ENCODE measurements at places on chromosomes 2 and 18.
A peak's percentile ranks its signal among the peaks of the same experiment; 100 is the strongest.

- DNase-seq = no peak
Observed at GRCh38 chr2:13522917-13523821, 806.4 kb downstream of the TRIB2 start.

GRCh38 chr2:224909885-224910573 is 132.2 kb downstream of the DOCK10 start:
- DNase-seq = no peak

DNA sequence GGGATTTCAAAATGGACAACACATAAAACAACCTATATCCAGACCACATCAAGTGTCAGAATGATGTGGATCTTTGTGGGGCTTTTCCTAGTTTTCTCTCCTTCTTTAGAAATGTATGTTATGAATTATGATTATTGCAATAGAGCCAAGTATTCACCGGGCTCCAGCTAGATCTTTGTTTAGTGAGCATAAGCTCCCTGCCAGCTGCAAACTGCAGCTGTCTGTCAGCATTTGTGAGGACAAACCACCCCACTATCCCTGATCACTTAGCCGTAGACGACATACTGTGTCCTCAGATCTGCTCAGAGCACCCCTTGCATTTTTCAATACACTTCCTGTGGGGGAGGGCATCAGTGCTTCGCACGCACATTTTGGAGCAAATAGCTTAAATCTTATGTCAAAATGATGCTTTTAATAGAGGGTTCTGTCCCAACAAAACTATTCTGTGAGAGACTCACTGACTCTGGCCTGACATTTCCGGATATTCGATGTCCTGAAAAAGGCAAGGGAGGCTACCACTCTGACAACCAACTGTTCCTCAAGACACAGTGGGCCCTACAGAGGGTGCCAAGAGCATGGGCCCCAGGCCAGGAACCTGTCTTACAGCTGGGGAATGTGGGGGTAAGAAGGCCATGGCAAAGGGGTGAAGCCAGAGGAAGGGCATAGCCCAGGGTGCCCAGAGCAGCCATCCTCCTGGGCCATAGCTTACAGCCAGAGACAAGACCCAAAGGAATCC is 346.0 kb downstream of the ARHGAP15 start:
- no peak for DNase-seq

DNA sequence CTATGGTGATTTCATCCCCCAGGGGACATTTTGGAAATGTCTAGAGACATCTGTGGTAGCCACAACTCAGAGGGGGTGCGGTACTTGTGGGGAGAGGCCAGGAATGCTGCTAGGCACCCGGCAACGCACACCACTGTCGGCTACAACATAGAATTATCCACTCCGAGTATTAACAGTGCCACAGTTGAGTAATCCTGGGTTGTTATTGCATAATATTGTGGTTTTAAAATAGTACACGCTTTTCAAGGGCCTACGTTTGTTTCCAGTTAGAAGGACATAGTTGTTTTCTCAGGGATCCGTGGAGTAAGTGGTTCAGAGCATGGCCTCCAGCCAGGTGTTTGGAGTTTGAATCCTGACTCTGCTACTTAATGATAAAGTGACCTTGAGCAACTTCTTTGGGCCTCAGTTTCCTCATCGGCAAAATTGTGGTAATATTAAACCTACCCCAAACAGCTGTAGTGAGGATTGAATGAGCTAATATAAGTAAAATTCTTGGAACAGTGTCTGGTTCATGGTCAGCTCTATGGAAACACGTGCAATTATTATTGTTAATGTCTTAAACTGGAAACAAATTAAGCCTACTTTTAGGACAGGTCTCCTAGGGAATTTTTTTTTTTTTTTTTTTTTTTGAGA is 24.5 kb downstream of the CYP27A1 start:
- DNase-seq = no peak

DNA sequence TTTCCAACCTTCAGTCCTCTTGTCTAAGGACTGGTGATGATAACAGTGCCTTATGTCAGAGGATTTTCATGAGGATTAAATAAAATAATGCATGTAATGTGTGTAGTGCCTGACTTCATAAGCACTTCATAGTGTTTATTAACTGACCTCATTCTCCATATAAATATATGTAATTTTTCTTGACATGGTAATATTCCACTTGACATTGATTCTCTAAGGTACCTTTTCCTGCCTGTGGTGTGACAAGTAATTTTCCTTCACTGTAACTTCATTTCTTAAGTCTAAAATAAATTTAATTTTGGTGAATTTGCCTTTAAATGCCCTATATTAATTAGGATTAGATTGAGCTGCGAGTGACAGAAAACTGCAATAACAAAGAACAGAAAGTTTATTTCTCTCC is 27.3 kb downstream of the SLC20A1 start:
- DNase-seq = no peak

DNA sequence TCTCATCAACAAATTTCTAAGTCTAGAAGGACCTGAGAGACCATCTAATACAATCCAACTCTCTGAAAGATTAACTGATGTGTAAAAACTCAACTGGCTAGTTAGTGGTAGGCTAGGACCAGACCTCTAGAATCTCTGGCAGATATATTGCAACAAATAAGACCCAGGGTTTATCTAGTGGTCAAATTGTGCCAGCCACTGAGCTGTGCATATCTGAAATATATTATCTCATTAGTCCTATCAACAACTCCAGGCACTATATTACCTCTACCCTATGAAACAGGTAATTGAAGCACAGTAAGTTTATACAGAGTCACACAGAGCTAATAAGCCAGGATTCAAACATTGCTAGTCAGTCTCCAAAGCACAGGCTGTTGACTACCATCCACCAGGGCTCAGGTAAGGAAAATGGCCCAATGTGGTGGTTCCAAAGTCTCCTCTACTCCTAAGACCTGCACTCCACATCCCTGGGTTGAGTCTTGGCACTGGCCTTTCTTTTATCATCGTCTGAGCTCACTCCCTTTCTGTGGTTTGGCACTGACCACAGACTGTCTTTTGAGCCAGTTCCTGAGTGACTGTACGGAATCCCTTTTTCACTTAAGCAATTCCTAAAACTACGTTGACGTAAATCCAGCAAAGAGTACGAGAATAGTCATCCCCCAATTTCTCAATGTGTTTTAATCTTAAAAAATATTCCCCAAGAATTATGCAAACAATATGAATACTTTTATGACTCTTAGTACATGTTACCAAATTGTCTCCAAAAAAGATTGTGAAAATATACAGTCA is 11.9 kb upstream of the PID1 start:
- no peak for DNase-seq

DNA sequence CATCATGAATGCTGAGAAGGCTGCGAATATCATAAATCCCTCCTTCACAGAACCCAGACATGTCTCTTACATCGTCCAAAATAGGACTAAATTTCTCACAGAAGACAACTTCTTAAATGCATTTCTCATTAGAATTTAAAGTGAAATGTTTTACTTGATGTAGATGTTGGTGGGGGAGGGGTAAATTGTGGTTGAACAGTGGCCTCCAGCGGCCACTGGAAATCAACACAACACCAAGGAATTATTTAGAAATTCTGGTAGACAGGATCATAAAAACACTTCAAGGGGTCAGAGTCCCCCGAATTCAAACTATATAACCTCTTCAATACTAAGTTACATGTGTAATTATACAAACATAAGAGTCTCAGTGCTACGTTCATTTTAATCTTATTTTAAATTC is 135.9 kb downstream of the ABCA12 start:
- no peak for DNase-seq

DNA sequence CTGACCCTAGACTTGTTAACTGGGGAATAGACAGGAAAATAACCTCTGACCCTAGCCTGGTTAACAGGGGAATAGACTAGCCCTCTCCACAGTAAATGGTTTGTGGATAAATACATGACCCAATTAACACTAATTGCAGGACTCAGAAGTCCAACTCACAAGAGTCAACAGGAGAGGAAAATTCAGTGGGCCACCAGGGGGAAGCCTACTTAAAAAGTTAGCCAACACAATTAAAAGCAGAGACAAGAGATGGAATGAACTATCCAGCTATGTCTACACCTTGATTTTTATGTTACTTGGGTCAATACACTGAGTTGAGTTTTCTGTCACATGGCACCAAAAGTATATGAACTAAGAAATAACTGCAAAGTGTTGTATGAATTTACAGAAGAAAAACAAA is 158.8 kb upstream of the SLC39A10 start:
- DNase-seq = peak; percentile 50

DNA sequence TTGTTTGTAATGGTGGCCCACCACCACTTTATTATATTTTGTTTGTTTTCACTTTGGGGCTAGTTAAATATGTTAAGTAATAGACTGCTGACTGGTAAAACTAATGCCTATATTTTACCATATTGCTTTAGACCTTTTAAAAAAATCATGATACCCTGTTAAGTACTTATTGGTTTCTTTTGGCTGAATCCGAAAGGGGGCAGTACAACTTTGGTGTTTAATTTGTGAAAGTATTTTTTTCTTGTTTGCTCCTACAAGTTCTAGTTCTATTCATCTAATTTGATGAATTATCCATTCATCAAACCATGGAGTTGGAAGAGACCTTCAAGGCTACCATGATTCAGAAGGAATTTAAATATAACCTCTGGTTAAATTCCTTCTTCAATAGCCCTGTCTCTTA is 147.0 kb downstream of the MBD5 start:
- DNase-seq = no peak

DNA sequence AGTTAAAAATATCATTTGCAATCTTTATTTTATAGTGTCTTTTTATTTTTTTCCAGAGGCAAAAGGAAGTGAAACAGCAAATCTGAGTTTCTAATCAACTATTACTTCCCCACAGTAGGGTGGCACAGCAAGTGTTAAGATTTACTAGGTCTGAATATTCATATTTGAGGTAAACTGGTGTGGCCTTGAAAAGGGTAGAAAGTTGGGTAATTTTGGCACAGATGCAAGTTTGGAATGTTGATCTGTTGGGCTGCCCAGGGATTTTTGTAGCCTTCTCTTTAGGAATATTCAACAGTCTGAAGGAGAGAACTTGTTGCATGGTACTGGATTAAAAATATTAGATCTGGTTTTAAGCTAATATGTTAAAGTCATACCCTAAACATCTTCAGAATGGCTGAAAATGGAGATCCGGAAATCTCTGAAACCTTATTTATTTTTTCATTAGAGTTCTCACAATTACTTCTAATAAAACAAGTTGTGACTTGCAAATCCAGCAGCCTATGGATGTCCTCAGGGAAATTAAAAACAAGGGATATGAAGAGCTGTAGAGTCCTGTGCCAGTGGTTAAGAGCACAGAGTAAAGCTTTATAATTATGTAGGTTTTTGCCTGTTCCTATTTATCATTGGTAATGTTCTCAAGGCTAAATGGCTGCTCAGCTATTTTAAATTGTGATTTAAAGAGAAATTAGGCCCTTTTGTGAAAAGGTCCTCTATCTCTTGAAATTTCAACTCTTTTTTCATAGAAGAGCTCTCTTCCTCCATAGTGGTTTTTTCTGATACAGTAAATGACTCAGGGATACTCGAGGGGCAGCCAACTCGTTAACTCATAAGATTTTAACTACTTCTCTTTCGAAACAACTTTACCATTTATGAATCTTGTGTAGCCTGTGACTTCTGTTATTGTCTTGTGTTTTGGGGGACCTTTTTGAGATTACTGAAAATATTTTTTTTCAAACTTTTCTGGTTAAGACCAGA is 11.0 kb downstream of the TANK start:
- no peak for DNase-seq

DNA sequence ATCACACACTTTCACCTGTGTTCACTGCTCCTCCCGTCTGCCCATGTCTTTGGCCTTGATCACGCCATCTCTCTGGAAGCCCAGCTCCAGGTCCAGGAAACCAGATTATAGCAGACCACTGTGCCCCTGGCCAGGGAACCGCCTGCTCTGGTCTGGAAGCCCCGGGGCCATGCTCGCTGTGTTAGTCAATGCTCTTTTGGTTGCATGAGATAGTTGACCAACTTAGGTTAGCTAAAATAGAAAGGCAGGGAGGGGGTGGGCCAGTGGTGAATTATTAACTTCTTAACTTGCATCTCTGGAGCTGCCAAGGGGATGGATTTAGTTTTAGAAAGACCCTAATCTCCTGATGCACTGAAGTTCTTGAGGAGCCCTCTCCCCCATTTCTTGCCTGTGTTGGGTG is 232.7 kb downstream of the AGAP1 start:
- DNase-seq = no peak

GRCh38 chr2:65778137-65778536 is 345.7 kb upstream of the SPRED2 start:
- DNase-seq = no peak

DNA sequence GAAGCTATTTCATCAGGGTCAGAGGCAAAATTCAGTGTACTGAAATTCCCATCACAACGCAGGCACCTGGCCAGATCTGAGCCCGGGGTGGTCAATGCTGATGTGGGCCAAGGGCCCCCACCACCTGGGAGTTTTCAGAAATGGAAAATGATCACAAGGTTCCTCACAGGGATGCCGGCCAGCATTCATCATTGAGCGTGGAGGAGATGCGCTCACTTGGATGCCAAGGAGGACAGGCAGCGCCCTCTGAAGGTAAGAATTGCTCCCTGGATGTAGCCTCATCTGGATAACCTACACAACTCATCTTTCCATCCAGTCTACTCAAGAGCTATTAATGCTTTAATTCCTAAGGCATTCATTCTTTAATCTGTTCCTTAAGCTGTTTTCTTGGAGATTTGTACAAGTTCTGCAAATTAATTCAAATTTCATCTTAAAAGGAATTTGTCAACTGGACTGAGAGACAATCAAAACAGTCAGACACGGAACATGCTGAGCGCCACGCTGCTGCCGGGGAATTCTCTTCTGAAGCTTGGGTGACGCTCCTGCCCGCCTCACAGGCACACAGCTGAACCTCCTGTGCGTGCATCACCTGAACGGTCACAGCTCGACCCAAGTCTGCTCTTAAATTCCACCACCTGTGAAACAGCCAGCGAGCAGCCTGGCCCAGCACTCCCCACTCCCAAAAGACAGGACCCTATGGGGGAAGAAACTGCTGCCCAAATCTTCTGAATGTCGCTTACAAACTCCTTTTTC is 206.7 kb downstream of the HDAC4 start:
- DNase-seq = no peak

GRCh38 chr2:132754867-132755472 is 85.0 kb upstream of the LYPD1 start:
- no peak for DNase-seq

DNA sequence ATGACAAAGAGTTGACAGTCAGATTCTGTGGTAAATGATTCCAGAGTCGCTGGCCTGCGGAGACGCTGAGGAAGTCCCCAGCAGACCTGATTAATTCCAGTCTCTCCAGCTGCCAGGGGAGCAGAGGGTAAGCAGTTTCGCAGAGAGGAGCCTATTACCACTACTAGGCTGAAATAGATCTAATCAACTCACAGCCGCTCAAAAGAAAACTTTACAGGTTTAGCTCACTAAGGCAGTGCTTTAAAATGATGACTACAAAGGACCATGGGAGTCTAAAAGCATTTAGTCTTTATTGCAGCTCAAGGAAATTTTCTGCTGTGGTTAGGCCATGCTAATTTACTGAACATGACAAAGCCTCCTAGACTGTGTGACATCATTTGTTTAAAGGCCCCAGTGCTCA is 445.6 kb upstream of the POU3F3 start:
- no peak for DNase-seq

GRCh38 chr2:197145471-197146056 is 165.0 kb downstream of the ANKRD44 start:
- no peak for DNase-seq

- peak; percentile 42 for DNase-seq
Observed at GRCh38 chr2:241123816-241124536, 21.9 kb upstream of the MTERF4 start.

GRCh38 chr2:174870787-174871186 is 106.5 kb upstream of the CHRNA1 start:
- DNase-seq = no peak

- DNase-seq = no peak
Observed at GRCh38 chr18:42706618-42707017, 408.9 kb downstream of the RIT2 start.

Measured in activated T-cell treated with anti-CD3 and anti-CD28 coated beads for 1 hour (primary cell).